Large intestine (tissue), 12 donors: ENCODE measurements at places on chromosomes 6 and 20. TPM values are rescaled to one million over a fixed set of nuclear protein-coding genes. Genes with fewer than 3 reads are reported as not detected.

C6orf15 gene
- not detected for polyA plus RNA-seq

CASS4 gene
- 1.2 TPM for polyA plus RNA-seq

MAS1 gene
- polyA plus RNA-seq, result 0.01 TPM

LAMA2 gene
- 5.4 TPM for polyA plus RNA-seq

CDH4 gene
- 1.7 TPM for polyA plus RNA-seq

JPH2 gene
- polyA plus RNA-seq, result 15.6 TPM

GTSF1L gene
- polyA plus RNA-seq, result not detected

HRH3 gene
- polyA plus RNA-seq, result 0.33 TPM

OPRM1 gene
- 0.67 TPM for polyA plus RNA-seq

ATP6V1G2 gene
- polyA plus RNA-seq, result 9.1 TPM

PDYN gene
- 0.10 TPM for polyA plus RNA-seq

EPHA7 gene
- polyA plus RNA-seq, result 6.5 TPM

KIZ gene
- polyA plus RNA-seq, result 12.9 TPM

DLK2 gene
- 2.3 TPM for polyA plus RNA-seq

RNF39 gene
- polyA plus RNA-seq, result 0.75 TPM

DEFB115 gene
- polyA plus RNA-seq, result not detected

ADGB gene
- 0.06 TPM for polyA plus RNA-seq

ADTRP gene
- polyA plus RNA-seq, result 24.3 TPM

TPD52L1 gene
- 53.4 TPM for polyA plus RNA-seq

WFDC10B gene
- polyA plus RNA-seq, result not detected

PPIL6 gene
- polyA plus RNA-seq, result 3.8 TPM

CTCFL gene
- polyA plus RNA-seq, result 0.03 TPM

EPPIN gene
- polyA plus RNA-seq, result not detected

PTCHD4 gene
- 0.70 TPM for polyA plus RNA-seq
